Stimulated activated naive CD4-positive, alpha-beta T cell (primary cell): ENCODE measurements at places on chromosomes 2 and 18.

DNA sequence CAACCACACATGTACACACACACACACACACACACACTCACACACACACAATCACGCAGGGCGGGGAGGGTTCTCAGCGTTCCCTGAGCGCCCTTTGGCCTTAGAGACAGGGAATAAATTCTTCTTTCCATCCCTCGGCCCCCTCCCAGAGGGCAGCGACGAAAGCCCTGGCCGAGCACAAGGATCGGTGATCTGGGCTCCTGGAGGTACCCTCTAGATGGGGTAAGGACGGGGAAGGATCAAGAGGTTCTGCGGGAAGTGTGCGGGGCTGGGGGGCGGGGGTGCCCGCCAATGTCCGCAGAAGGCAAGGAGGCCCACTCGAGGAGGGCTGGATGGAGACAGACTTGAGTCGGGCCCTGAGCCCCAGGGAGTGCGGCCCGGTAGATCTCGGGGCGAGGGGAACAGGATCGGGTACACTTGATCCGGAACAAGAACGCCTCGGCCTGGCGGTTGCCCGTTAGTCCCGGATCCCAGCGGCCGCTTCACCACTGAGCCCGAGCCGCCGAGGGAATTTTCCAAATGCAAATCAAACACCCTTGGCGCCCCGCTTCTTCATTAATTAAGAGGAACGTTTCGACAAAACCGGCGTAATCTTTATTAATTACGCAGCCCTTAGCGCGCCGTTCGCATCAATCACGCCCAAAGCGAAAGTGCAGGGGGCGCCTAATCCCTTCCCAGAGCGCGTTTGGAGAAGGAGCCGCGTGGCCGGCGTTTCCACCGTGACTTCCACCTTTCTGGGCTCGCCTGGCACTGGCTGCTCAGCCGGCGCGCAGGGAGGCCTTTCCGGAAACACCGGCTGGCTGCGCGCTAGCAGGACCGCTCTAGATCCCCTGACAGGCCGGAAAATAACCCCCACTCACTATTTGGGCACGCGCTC lies 7.0 kb upstream of the PAX3 start:
- no peak for DNase-seq

- no peak for DNase-seq
Observed at GRCh38 chr2:109173311-109174171, 44.5 kb downstream of the SH3RF3 start.

DNA sequence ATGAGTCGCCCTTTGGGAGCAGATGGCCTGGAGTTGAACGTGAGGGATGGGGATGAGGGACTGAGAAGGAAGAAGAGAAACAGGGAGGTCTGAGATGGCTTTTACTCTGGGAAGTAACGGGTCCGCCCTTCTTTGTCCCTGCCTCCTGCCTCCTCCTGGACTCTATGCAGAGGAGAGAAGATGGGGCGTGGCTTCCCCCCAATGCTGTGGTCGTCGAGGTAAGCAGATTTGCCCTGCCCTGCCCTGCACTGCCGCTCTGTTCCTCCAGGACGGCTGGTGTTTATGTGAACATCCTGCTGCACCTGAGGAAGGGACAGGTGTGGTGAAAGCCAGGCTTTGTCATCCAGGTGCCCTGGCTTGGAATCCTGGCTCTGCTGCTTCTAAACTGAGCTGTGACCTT lies 13.5 kb upstream of the NTSR2 start:
- DNase-seq, result no peak

- no peak for DNase-seq
Observed at GRCh38 chr2:66426244-66427111, 8.4 kb upstream of the MEIS1 start.

GRCh38 chr2:147818741-147819140 lies 26.1 kb upstream of the ACVR2A start:
- no peak for DNase-seq
